Posterior vena cava (tissue), 2 donors: ENCODE measurements at places on chromosomes 5 and 9. TPM values are rescaled to one million over a fixed set of nuclear protein-coding genes. Genes with fewer than 3 reads are reported as not detected.

Gene IRX4
- total RNA-seq, result not detected

Gene ARL14EPL
- not detected for total RNA-seq

Gene IFNK
- total RNA-seq, result not detected

Gene DMGDH
- 1.7 TPM for total RNA-seq

Gene LHFPL2
- 34.9 TPM for total RNA-seq

DNA sequence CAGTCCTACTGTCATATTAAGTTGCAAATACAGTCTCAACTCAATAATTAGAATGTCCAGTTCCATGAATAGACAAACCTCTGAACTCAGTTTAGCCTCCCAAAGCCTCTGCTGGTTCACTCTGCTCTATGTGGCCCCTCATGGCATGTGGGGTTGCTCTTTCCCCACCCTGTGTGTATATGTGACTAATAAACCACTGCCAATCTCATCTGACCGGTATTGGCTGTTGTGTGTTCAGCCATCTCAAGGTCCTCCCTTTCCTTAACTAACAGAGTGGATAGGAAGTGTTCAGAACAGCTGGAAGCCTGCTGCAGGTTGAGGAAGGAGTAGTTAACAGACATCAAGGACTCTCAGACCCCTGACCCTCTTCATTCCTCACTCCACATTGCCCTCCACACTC, 55.3 kb downstream of the IL33 start:
- no peak for DNase-seq

DNA sequence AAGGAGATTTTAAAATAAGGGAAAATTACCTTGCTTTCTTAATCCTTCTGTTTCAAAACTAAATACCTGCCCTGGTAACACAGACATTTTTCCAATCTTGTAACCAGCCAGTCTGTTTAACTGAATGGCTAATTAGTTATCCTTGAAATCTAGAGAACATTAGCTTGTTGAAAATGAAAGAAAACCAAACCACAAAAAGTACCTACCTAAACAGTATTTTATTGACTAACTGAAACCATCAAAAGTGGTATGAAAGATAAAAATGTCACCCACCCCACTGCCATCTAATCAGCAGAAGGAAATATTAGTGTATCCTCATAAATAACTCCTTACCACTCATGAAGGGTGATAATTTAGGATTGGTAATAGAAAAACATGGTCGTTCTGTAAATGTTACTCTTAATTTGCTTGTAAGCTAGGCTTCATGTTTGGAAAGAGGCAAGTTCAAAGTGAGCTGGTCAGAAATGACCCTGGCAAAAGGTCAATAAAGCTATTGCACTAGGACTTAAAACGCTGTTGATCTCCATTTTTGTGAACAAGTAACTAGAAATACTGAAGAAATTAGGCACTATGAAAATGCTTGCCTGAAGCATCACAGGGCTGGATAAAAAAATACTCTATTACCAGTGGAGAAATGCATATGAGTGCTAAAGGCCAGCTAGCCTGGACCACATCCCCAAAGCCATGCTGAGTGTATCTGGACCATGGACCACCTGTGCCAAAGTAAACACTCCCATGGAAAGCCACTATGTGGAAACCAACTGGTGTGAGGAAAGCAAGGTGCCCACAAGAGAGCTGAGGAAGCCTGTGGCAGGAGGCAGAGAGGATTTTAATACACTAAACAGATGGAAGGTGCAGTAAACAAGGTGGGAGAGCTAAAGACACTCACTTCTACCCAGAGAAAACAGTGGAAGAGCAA, 8.4 kb downstream of the SEMA5A start:
- DNase-seq, result no peak

DNA sequence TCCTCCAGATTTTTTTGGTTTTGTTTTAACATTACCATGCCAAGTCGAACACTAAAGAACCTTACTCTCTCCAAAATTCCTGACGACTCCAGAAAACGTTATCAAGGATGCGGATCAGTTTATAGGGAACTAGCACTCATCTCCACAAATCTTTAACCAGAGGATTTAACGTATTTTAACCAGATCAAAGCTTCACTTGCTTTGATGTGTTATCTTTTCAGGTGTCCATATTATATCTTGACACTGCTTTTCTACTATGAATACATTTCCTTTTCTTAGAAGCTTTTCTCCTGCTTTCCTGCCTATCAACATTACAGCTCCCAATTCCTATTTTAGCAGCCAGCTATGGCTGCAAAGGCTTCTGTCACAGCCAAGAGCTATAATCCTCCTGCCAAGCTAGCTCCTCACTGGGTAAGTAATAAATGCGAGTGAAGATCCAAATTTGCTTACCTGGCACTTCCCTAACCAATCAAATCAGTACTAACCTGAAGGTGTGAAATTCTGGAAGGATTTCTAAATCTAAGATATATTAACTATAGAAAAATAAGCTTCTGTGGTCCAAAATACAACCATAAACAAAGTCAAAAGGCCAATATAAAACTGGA, 60.2 kb downstream of the CDC14B start:
- no peak for DNase-seq

- no peak for DNase-seq
These were observed 105.1 kb downstream of the MED10 start for GRCh38 chr5:6273090-6273735.

DNA sequence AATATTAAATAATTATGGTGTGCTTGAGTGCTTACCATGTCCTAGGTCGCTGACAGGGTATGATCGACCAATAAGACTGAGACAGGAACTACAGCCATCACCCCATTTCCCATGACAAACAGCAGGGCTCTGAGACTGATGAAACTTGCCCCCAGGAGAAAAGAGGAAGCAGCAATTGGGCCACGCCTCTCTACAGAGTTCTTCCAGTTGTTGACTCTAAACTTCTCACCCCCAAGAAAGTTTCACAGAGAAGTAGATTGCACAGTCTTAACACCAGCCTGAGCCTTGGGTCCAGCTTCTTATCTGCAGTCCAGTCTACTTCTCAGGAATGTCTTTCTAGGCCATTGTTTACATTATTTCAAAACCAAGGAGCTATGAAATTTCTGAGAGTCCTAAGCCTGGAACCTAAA, 182.2 kb upstream of the ANKRD55 start:
- no peak for DNase-seq

DNA sequence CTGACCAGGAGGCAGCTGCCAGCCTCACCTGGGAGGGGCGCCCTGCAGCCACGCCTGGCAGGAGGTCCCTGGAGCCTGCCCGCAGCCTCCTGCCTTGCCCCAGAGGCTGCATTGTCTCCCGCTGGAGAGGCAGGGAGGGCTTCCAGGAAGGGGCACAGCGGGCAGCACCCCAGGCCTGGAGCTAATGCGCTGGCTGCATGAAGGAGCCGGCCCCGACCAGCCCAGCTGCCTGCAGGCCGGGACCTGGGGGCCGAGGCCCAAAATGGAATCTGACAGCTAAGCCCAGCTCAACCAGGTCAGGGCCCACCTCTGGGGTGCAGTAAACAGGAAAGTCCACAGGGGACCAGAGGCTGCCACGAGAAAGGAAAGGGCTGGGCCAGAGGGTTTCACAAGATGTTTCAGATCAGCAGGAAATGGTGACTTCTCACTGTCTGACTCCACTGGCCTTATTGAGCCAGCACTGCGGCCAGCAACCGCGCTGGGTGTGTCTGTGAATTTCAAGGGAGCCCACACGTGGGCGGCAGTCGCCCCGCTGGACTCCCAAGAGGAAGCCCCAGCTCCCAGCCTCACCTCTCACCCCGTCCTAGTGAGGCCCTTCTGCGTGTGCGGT, 18.6 kb upstream of the NOTCH1 start:
- DNase-seq, result peak; percentile 96

DNA sequence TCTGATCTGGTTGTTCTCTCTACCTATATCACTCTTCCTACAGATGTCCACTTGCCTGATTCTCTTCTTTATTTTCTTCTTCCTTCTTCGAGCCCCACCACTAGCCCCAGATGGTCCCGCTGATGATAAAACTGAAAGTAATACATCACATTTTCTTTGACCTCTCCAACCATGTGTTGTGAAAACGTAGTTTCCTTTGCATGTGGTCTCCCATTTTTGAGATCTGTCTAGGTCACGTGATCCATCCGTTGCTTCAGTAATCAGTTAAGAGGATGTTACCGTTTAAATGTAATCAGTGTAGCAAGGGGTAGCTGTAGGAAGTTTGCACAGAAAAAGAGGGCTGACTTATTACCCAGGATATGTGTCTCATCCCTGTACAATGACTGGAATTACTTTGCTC, 426.3 kb upstream of the TLE4 start:
- DNase-seq, result no peak

DNA sequence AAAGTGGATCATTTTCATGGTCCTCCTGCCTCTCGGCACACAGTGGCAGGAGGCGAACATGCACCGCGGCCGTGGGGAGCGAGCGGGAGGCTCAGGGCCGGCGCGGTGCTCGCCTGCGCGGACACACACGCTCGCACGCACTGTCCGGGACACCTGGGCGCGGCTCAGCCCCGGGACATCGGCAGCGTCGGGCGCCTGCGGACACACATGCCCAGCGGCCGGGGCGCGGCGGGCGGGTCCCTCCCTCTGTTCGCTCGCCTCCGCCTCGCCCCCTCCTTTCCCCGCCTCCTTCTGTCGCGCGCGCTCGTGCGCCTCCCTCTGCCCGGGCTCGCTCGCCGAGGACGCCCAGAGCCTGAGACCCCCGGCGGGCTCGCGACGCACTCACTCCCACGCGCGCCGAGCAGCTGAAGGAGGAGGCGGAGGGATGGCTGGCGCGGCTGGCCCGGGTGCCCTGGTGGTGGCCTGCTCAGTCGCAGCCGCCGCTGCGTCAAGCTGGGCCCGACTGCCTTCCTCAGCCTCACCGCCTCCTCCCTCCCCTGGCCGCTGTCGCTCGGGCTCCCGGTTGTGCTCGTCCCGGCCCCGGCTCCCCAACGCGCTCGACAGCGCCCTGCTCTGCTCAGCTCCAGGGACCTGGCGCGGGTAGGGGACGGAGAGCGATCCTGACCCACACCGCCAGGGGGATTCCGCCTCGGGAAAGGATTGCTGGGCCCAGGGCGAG, at the start of gene FRMD3:
FRMD3 (minus strand) TSS at position 230 of the 718 bp plus-strand sequence; CDS start at position 60, 170 bp downstream.
- DNase-seq, result peak; percentile 93

GRCh38 chr9:91677331-91677730, 253.7 kb upstream of the NFIL3 start:
- DNase-seq, result no peak

DNA sequence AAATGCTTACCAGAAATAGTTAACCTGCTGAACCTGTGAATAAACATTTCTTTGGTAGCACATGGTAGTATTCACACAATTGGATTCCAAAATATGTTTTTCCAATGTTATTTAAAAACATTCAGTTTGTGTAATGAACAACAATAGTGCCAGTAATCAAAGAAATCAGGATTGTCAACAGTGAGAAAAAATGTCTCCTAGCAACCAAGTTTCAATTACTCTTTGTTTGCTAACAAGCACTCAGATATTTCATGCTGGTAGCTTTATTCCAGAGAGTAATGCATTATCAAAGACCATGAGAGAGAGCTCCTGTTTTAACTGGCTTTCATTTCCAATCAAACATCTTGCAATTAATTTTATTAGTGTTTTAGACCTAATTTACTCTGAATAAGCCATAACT, 768.1 kb upstream of the GRAMD2B start:
- no peak for DNase-seq

DNA sequence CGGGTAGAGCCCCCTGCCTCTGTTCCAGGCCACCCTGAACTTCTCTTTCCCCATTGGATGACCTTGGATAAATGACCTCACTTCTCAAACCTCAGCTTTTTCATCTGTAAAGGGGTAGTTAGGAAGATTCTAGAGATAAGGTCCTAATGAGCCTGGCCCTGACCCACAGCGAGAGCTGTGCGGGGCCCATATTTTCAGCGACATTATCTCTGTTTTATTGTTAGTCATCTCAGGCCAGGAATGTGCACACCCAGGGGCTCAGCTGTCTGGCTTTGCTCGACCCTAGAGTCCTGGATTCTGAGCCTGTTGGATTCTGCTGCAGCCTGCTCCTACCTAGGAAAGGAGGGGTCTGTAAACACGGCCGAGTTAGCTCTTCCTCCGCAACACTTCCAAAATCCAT, 81.2 kb upstream of the LMX1B start:
- DNase-seq, result peak; percentile 38

GRCh38 chr5:66701244-66701643, 105.1 kb downstream of the MAST4 start:
- no peak for DNase-seq

DNA sequence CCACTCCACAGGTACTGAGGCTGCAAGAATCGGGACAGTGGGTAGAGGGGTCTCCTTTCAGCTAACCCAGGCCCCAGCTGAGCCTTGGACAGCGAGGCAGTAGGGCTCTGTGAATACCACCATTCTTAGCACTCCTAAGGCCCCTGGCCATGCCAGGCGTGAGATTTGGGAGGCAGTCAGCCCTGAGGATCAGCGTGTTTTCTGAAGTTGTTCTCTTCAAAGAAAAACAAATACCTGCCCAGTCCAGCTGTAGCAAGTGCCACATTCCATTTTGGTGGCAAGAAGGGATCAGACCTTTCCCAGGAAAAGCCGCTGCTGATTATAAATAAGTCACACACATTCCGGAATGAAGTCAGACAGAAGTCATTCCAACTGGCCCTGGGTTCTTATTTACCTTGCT, 47.8 kb downstream of the RALGPS1 start:
- DNase-seq, result no peak

DNA sequence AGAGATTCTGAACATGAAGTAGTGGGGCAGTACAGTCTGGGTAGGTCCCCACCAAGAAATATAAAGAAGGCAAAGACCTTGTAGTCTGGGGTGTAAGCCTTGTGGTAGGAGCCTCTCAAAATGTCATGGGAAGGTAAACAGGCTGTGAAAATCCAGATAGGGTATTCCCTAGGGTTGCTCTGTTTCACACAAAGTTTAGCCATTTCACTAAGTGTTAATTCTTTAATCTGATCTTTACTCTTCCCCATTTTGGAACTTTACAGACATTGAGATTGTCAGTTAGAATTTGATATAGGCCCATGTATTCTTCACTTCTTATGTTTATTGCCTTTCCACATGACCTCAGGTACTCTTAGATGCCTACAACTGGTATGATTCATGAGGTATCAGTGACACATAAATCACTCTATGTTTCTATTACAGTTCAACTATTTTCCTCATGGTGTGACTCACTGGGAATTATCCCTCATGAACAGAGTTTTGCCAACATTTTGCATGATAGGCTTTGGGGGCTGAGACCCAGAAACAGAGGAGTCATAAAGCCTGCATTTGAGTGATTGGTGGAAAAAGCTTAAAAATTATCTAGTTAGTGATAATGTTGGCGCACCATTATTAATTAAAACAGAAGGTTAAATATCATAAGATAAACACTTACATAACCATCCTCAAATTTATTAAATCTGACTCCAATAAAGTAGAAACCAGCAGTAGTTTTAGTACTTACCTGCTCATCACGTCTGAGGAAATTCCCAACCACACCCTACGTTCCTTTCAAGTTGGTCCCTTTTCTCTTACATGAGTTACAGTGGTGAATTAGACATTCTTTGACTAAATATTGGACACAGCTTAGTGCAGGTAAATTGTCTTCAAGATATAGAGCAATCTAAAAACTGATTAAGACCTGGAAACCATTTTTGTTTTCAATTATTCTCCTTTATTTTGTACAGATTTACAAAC, 399.8 kb upstream of the MEF2C start:
- no peak for DNase-seq

DNA sequence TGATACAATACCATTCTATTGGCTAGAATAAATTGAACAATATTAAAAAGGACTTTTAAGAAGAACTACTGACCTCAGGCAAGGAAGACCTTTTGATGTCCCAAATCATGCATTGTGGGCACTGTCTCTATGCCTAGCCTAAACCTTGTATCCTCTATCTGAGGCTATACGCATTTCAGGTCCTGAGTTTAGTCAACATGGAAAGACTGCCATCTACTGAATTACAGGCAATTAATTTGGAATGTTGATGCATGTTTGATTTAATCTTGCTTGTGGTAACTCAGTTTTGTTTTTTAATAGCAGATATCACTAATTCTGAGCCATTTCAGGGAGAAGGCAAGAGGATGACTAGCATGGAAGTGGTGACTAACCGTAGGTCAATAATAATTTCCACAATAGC, 585.3 kb upstream of the CCNG1 start:
- DNase-seq, result no peak
